CD4-positive, alpha-beta T cell treated with Interleukin-15 for 4 hours (primary cell): ENCODE measurements at places on chromosomes 7 and 10.

DNA sequence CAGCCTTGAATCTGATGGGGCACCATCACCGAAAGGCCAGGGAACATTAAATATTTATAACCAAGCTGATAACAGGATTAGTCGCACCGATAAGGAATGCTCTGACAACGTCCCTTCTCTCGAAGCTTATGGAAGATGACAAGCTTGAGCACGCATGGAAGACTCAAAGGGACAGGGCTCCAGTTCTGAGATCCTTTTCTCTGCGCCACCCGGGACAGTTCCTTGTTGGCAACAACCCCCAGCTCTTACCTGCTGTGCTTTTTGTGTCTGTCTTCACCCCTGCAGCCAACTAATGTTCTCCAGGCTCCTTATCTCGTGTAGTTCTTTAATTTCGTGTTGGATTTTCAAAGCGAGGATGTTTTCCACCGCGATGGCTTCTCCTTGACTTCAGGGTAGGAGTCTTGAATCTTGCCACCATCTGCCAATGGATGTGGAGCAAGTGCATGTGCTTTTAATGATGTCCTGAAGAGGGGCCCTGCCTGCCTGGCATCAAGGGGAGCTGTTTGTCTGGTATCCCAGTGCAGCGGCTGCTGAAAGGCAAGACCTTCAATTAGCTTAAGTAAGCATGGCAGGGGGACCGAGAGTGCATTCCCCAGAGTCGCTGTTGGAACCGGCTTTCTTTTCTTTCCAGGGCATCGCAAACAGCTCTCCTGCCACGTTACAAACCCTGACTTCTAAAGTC is 354 bp upstream of the FERD3L start:
- no peak for DNase-seq

DNA sequence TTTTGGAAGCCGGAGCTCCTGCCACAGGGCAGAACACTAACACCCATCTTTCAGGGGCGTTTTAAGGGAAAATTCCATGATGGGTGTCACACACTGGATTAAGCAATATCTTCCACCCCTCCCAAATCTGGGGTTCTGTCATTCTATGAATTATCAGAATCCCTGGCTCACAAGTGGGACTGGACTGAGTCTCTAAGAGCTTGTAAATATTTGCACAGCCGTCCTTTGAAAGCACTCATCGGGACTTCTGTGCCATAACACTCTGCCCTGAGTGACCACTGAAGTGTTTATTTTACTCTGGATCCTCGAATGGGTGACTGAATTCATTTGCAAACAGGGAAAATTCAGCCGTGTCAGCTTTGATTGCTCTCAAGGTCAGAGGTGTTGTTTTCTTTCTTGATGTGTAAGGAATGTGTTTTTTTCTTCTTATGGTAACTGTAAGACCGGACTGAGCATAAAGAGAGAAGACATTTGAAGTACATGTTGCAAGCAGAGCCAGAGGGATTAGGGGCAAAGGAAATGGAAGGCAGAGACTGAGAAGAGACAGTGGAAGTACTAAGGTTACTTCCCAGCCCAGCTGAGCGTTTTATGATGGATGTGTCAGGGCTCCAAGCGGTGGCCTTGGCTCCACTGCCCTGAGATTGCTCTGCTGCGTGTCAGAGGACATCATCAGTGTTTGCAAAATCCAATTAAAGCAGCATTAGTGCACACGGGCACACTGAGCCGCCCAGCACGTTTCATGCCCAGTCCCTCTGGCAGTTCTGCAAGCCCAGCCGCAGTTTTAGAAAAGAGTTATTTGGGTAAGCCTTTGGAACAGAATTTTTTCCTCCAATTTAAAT is 17.7 kb upstream of the GTPBP4 start:
- no peak for DNase-seq

DNA sequence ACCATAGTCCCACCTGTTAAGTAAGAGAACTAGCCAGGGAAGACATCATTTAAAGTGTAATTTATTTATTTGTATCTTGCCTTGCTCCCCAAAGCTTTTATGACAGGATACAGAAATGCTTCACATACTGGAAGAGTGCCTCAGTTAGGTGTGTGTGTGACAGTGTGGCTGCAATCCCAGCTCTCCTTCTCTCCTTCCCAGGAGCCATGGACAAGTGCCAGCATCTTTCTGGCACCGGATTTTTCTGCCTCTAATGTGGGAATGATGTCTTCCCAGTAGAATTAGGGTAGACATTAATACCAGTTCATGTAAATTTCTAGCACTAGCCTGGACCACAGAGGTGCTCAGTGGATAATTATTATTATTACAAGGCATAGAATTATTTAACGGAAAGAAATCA is 30.3 kb upstream of the ATXN7L1 start:
- no peak for DNase-seq

DNA sequence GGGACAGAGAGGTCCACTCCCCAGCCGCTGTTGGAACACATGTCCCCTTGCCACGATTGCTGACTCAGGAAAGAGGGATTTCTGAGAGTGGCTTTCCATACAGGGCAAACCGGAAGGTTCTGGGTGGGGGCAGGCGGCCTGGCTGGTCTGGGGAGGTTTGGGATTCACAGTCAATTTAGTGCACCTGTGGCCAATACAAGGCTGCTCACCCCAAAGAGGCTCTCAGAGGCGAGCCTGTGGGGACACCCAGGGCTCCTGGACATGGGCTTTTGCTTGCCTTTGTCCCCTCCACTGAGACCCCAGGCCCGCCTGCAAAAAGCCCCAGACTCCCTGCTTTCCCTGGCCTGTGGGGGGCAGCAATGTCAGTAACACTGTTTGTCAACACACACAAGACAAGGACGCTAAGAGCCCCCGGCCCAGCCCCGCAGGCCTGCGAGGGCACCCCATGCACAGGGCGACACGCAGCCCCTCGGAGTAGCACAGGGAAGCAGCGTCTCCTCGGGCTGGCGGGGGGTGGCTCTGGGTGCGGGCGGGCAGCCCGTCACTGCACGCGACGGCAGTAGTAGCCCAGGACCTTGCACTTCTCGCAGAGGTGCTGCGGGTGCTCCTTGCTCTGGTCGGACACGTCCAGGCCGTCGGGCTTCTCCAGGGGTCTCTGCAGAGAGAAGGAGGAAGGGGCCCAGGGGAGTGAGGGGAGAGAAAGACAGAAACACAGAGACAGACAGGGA is 38.7 kb downstream of the PPIF start:
- no peak for DNase-seq

DNA sequence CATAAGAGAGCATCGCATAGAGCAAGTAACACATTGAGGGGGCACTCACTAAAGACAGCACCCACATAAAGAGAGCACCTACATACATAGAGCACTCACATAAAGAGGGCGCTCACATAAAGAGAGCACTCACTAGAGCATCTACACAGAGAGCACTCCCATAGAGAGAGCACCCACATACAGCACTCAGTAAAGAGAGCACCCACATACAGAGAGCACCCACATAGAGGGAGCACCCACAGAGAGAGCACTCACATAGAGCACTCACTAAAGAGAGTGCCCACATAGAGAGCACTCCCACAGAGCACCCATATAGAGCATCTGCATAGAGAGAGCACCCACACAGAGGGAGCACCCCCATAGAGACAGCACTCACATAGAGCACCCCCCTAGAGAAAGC is 47.8 kb downstream of the INSIG1 start:
- DNase-seq: no peak

GRCh38 chr10:103888113-103888841 is 29.7 kb downstream of the STN1 start:
- peak; percentile 73 for DNase-seq
